ENCODE measurements at places on chromosomes 1 and 21. TPM values are rescaled to one million over a fixed set of nuclear protein-coding genes. Genes with fewer than 3 reads are reported as not detected.
A peak's percentile ranks its signal among the peaks of the same experiment; 100 is the strongest.

The ARHGEF19 gene
- 0.64 TPM for total RNA-seq

The ASPM gene
- 25.3 TPM for total RNA-seq

DNA sequence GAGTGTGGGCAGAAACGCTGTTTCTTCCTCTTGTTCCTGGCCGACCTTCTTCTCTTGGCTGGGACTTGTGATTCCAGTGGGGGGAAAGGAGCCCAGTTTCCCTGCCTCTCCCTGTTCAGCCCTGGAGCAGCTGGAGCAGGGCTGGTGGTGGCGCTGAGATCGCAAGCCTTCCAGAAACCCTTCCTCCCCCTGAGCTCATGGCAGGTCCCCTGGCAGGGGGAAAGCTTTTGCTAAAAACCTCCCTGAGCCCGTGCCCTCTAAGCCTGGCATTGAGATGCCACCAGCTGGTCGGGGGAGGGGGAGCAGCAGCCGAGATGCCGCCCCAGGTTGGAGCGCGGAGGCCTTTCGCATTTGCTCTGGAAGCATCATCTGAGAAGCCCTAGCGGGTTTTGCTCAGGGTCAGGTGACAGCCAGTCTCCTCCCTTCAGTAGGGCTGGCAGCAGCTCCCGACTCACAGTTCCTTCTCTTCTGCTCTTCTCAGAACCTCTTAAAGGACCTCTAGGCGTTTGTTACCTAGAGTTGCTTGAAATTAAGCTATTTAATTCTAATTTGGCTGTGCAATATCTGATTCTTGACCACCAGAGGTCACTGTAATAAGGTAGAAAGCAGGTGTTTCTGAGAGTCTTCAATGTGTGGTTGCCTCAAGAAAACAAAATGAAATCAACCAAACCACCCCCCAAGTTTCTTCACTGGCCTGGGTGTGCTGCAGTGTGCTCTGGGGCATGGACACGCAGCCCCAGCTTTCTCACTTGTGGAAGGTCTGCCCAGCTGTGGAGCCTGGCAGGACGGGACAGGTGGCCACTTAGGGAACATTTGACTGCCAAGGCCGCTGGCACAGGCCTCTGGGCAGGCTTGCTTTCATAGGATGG lies 257.3 kb downstream of the CAMTA1 start:
- peak; percentile 69 for DNase-seq

The WNT3A gene
- total RNA-seq = 0.45 TPM

DNA sequence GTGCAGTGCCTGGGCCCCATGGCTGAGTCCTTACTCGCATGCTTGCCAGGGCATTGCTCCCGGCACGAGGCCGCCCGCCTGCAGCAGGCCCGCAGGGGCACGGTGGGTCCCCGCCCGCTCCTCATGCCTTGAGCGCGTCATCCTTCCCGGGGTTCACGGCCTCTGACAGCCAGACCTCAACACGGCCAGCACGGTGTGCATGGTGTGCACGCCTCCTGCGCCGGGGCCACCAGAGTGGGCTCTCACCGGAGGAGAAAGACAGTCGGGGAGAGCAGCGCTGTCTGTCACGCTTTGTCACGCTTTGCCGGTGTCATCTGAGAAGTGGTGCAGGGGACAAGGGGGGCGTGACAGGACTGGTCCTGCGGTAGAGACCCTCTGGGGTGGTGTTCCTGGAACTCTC lies 11.9 kb upstream of the COL18A1 start:
- DNase-seq = no peak

- DNase-seq = peak; percentile 72
Observed at GRCh38 chr1:13730751-13731482, 30.9 kb downstream of the PRDM2 start.

DNA sequence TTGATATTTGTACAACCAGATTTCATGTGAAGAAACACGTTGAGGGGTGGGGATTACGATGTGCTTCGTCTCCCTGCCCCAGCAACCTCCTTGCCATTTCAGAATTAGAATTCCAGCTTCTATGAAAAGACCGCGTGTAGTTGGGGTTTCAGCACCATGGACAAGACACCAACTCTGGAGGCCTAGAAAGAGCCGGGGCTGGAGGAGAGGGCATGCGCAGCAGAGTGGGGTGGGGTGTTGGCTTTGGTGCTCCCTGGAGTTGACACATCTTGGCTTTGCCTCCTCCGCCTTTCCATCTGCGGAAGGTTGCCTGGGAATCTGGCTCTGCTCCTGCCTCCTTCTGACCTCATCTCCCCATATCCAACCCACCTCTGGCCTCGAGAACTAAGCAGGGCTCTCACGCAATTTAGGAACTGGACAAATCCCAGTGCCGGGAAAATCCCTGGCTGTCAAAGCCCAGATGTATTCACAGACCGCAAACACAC lies 11.8 kb downstream of the HTR6 start:
- no peak for DNase-seq

The TSPAN2 gene
- total RNA-seq = 11.1 TPM

The PSMG1 gene
- total RNA-seq = 24.9 TPM

- peak; percentile 45 for DNase-seq
Observed at GRCh38 chr1:240691909-240692705, 80.2 kb upstream of the GREM2 start.

DNA sequence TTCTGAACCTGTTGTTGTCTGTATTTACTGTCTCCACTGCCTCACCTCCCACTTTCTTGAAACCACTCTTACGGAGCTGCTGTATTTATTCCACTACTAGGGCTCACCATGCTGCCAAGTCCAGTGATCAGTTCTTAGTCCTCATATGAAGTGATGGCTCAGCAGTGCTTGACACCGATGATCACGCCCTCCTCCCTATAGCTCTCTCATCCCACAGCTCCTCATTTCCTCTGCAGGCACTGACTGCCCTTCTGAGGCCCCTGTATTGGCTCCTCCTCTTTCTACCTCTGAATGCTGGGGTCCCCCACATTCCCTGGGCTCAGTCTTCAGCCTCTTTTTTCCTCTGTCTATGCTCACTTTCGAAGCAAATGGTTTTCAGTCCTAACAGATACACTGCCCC lies 3.4 kb downstream of the CLCA1 start:
- no peak for DNase-seq

- peak; percentile 95 for DNase-seq
Observed at GRCh38 chr1:23530747-23531561, at the start of gene E2F2. Gene E2F2 (minus strand): TSS chr1:23531233. CDS start chr1:23530793, 440 bp downstream.

DNA sequence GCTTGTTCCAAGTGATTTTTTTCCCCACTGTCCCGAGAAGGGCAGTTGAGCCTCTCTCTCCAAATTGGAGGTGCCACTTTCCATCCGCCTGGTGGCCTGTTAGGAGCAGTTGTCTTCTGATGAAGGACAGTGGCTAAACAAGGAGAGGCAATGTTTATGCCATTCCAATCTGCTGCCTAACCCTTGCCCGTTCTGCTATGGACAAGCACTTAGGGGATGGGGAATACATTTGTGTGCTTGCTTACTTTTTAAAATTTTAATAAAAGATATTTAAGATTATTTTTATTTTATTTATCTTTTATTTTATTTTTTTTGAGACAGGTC lies 12.0 kb downstream of the COQ8A start:
- no peak for DNase-seq

GRCh38 chr1:224070521-224070920 lies 43.4 kb upstream of the FBXO28 start:
- DNase-seq = no peak

DNA sequence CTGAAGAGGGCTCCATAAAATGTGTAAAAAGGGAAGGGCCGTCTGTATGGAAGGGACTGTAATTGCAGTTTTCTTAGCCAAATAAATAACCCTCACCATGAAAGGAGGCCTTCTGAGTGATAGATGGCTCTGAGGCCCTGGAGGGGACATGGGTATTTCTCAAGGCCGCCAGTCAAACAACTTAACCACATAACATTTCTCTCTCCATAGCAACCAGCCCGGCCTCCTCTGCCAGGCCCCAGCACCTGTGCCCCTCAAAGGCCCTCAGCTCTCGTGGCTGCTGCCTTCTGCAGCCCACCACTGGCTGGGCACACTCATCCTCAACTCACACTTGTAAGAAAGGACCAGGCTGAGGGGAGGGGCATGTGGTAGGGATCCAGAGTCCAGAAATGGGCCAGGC lies 57.0 kb upstream of the GJB5 start:
- no peak for DNase-seq

DNA sequence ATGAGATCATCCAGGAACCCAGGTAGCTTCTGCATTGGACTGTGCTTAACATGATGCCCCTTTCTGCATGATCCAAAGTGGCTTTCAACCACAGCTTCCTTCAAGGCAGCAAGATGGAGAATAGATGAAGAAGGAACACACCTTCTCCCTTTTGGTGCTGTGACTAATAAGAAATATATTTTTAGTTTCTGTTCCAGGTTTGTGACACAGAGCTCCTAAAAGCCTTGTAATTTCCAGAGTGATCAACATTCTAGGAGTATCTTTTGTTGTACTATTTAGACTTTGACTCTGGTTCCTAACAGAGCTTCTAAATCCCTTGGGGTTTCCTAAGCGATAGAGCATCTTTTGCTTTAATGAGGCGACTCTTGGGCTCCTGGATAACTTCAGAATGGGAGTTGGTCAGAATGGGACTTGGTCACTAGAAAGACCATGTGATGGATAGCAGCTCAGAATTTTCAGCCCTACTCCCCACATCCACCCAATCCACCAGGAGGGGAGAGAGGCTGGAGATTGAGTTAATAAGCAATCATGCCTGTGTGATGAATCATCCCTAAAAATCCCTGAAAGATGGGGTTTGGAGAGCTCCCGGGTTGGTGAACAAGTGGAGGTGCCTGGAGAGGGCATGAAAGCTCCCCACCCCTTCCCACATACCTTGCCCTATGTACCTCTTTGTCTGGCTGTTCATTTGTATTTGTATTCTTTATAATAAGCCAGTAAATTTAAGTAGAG lies 134.8 kb downstream of the FGGY start:
- no peak for DNase-seq

DNA sequence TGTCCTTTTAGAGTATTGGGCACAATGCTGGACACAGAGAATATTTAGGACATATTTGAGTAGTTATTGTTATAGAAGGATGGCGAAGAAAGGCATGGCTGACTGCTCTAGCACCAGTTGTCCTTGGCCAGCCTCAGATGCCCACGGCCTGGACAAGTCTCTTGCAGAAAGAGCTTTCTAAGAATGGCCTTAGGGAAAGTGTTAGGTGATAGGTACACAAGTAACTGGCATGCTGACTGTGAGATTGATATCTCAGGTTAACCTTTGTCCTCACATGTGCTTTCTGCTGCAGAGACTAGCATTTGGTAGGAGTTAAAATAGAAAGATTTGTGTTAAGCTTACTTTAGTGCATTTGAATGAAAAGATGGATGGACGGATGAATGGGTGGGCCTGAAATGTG lies 10.1 kb downstream of the SFT2D2 start:
- no peak for DNase-seq
